ENCODE measurements at places on chromosomes 16 and 17.
A peak's percentile ranks its signal among the peaks of the same experiment; 100 is the strongest.

GRCh38 chr17:18280249-18280648 is 19.8 kb downstream of the MIEF2 start:
- DNase-seq = no peak

DNA sequence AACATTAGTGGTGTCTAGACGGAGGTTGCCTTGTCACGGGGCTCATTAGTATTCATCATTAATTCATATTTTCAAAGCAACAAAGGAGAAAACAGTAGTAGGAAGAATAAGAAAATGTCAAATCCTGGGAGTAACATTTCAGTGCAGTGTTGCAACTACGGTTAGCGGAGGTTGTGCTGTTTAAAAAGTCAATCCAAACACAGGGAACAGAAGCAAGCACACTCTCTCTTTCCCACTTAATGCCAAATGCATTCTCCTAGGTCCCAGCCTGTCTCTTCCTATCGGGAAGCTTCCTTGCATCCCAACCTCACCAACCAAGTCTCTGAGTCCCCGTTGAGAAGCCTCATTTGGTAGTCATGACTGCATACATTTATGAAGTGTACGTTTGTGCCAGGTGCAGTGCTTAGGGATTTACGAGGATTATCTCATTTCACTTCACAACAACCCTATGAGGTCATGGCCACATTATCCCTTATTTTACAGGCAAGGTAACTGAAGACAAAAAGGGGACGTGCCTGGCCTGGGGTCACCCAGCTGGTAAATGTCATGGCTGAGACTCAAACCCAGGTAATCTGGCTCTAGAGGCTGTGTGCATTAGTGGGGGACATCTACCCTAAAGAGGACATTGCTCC is 283.6 kb upstream of the SALL1 start:
- DNase-seq = no peak

GRCh38 chr16:27378871-27379481 is 23.0 kb upstream of the IL21R start:
- DNase-seq = peak; percentile 61

- no peak for DNase-seq
Measured at GRCh38 chr17:75326226-75326848, 37.1 kb upstream of the SLC25A19 start.

GRCh38 chr16:88170528-88170991 is 212.2 kb upstream of the ZNF469 start:
- DNase-seq = no peak

DNA sequence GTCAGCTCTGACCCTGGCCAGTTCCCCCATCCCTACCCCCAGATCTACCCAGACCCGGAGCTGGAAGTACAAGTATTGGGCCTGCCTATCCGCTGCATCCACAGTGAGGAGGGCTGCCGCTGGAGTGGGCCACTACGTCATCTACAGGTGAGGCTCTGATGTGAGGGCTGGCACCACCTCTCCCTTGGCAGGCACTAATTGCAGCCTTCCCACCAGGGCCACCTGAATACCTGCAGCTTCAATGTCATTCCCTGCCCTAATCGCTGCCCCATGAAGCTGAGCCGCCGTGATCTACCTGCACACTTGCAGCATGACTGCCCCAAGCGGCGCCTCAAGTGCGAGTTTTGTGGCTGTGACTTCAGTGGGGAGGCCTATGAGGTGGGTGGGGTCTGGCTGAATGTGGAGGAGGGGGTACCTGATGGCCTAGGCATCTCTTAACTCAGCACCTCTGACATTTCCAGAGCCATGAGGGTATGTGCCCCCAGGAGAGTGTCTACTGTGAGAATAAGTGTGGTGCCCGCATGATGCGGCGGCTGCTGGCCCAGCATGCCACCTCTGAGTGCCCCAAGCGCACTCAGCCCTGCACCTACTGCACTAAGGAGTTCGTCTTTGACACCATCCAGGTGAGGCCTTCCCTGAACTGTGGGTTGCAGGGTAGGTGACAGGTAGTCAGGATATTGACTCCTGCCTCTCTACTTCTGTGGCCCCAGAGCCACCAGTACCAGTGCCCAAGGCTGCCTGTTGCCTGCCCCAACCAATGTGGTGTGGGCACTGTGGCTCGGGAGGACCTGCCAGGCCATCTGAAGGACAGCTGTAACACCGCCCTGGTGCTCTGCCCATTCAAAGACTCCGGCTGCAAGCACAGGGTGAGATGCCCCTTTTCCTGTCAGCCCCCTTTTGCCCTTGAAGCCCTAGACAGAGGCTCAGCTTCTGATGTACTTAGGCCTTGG is 4.3 kb downstream of the TRAF4 start:
- no peak for DNase-seq

DNA sequence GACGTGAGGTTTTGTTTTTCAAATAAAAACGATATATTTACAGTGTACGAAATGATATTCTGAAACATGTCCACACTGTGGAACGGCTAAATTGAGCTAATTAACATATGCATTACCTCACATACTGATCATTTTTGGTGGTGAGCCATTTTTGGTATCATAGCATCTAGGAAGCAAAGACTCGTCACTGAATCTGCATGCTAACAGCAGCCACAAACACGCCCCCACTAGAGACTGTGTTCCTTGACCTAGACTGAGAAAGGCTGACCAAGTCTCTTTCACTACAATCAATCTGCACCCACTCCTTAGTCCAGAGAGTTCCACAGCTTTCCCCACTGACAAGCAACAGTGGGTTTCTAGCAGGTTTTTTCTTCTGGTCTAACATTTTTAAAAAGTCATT is 29.5 kb downstream of the NPLOC4 start:
- no peak for DNase-seq

GRCh38 chr17:80104956-80105375 is 3.6 kb downstream of the GAA start:
- no peak for DNase-seq

DNA sequence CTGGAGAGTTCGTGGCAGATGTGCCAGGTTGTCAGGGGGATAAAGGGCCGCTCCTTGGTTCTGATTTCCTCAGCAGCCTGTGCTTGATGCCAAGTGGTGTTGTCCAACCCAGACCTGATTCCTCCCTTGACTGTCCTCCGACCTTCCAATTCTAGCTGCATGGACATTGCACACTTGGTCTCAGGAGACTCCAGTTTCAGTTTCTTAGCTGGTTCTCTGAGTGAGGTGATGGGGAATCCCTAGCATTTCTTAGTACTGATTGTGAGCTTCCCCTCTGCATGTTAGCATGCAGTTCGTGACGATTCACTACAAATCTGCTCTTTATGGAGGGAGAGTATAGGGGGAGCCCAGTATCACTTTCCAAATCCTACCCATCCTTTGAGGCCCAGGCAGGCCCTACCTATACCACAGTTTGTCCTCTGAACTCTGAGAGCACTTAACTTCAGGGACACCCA is 12.4 kb upstream of the CCR7 start:
- DNase-seq = no peak

GRCh38 chr17:57544834-57545463 is 200.2 kb downstream of the CCDC182 start:
- no peak for DNase-seq

DNA sequence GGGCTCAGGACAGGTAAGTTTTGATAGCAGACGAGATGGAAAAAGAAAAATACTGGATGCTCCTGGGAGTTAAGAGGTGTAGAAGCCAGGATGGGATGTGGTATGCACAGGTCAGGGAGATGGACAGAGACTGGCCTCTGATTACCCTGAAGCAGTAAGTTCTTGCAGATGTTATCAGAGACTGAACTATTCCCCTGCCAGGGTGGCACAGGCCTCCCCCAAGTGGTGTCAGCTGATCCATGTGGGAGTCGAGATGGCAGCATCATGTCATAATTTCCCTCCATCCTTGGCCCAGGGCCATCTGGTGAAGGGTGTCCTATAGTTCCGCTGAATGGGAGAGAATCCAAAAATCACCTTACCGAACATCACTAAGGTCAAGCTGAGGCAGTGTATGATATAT is 14.1 kb upstream of the NKD1 start:
- no peak for DNase-seq

- peak; percentile 55 for DNase-seq
Measured at GRCh38 chr17:77462090-77462489, 321.3 kb downstream of the SEC14L1 start.

Measured in stimulated activated CD4-positive, alpha-beta T cell treated with anti-CD3 and anti-CD28 coated beads, Interleukin-15, amount 100 ng/mL, for 24 hours (primary cell).